Inflammatory macrophage treated with lipopolysaccharide for 4 hours (primary cell): ENCODE measurements at places on chromosomes 2 and 18.

GRCh38 chr18:60503199-60503598 lies 130.6 kb upstream of the MC4R start:
- no peak for DNase-seq

DNA sequence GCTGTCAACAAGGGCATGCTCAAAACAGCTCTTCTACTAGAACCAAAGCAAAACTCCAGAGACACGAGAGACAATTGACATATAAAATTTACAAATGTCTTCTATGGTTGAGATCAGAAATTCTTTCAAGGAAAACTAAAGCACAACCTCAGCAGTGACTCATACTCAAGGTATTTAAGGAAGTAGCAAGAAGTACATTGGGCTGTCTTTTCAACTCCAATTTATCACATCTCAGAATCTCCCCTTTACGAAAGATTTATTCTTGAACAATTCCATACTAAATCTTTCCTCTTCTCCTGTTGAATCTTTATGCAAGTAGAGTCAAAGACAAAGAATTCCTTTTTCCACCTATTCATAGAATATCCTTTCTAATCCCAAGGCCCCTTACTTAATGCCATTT lies 324.0 kb downstream of the IRS1 start:
- DNase-seq, result no peak

DNA sequence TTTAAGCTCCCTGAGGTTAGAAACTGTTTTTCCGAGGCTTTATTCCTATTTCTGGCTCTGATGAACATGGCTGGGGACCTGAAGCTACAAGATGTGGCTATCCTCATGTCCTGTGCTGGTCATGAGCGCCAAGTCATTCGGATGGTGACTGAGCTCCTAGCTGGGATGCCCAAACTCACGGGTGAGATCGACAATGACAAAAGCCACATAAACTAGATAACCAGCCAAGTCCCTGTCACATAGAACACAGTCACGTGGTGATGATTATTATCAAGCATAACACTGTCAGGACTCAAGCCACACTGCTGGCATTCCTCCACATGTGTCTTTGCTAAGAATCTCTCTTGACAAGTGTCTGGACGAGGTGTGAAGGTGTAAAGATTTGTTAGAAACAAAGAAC lies 274.9 kb downstream of the CLIP4 start:
- DNase-seq, result no peak

- DNase-seq, result no peak
These were observed 11.5 kb downstream of the DPP4 start for GRCh38 chr2:162062559-162062958.

DNA sequence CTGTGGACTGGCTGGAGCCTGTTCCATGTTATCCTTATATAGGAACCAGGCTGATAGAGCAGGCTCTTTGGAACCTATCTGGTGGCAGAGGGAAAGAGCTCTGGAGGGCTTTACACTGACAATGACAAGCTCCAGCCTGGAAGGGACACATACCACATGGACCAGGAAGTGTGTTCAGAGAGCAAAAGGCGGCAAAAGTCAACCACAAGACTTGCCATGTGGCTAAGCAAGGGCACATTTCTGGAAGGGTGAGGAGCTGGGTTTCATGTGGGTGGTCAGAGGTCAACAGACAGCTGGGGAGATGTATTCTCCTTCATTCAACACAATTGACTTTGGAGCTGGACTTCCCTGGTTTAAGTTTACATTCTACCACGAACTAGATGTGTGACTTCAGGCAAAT lies 325.2 kb downstream of the DYSF start:
- DNase-seq, result no peak

GRCh38 chr2:234335661-234336228 lies 161.1 kb downstream of the ARL4C start:
- DNase-seq, result peak; percentile 76
